ENCODE measurements at places on chromosomes 4 and X.

DNA sequence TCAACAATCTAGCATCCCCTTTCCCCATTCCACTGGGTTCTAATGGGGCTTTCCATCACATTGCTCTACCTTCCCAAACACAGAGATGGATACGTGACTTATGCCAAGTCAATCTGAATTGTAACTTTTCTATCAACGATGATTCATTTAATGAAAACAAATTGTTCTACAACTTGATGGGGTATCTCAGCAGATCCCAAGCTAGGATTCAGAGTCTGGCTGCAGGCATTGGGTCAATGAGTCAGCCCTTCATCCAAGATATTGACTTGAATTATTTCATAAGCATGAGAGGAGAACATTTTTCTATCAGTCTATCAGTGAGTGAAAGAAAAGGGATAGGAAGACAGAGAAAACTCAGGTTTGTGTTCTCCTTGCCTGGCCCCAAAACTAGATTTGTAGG is 15.0 kb upstream of the HPGDS start:
- no peak for DNase-seq

DNA sequence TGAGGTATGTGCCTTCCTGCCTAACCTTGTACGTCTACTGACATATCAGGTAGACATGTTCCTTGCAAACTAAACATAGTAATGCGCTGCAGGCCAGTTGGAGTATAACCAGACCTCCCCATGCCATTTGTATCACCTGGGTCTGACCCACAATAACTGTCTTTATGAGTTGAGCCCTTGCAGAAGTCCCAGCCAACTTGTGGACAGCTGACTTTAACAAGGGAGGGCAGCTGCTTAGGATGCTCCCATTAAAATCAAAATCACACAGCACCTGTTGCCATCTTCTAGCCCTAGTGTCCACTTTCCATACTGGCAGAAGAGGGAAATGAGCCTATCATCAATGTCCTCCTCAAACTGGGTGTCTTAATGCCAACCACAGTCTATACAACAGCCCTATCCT is 41.6 kb downstream of the KANTR start:
- DNase-seq, result no peak

DNA sequence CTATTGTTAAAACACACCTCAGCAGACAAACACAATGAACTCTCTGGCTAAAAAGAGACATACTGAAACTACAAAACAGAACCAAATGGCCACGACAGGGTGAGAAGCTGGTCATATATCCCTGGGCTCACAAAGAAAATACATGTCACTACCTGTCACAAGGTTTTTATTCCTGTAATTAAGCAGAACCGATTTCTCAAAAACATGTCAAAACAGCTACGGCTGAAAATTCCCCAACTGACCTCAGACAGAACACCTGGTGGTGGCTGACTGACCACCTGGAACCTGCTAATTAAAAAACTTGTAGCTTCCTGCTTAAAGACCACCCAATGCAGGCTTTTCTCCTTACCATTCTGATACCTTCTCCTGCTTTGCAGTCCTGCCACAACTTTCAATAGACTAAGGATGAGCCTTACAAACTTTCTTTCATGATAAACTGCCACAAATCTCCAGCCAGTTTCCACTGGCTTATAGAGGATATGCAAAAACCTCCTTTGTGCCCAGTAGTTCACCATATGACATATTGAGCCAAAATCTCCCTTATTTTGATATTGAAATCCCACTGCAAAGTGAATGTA is 571.9 kb downstream of the SPOCK3 start:
- DNase-seq, result no peak

DNA sequence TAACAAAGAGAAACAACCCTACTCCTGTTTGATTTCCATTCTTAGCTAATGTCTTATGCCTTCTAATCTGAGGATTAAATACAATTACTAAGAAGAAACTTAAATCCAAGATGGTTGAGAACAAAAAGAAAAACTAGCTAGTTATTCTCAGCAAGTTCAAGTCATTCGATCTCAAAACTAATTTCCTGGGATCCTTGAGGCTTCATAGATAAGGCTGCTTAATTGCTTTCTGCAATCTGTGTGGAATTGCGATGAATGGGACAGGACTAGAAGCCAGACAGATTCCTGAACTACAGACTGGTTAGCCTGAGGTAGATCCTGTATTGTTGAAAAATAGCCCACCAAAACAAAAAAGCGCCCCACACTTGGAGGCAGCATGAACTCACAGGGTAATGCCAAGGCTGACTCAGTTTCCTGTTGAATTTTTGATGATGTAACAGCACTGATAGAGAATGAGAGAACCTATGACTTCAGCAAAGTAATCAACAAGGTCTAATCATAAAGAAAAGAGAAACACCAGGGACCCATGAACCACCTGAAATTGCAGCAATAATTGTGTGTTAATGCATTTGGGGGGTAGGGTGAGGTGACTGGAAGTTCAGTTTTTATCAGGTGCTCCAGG is 33.9 kb downstream of the KLHL15 start:
- no peak for DNase-seq

- DNase-seq, result no peak
Observed at GRCh38 chr4:152218576-152218975, 317.3 kb downstream of the FBXW7 start.

GRCh38 chr4:71599578-71599977 is 184.3 kb downstream of the GC start:
- DNase-seq, result no peak

GRCh38 chr4:20273793-20274192 is 22.1 kb downstream of the SLIT2 start:
- peak; percentile 30 for DNase-seq

- DNase-seq, result no peak
Observed at GRCh38 chr4:127284236-127284635, 348.5 kb upstream of the INTU start.

DNA sequence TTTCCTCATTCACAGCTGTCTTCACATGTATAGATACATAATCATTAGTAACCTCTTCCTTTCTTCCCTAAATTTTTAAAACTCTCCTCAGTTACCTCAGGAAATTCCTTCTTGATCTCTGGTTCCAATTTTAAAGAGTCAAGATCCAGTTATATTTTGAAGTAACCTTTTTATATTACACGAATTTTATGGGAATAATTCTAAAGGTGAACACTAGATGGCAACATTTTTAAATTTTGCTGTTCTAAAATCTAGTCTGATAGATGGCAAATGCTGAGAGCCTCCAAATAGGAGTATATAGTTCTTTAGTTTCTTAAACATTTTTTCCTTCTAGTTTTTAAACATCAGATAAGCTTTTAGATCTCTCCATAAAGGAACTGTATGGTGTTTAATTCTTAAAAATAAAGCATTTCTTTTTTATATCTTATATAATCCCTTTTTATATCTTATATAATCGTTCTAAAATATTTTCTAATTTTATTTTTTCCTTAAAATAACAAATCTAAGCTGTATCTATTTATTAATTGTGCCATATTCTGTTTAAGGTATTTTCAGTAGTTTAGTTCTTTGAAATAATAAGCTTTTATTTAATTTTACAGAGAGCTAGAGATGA is 37.9 kb upstream of the PAPSS1 start:
- DNase-seq, result no peak

GRCh38 chr4:187470061-187470460 is 525.5 kb upstream of the ZFP42 start:
- DNase-seq, result no peak

GRCh38 chr4:156950090-156950489 is 21.5 kb downstream of the PDGFC start:
- no peak for DNase-seq

Data from nephron progenitor cell (in vitro differentiated cells).